ENCODE measurements at places on chromosomes 2 and 18.

- DNase-seq, result no peak
Observed at GRCh38 chr2:224111576-224111975, 72.5 kb upstream of the SERPINE2 start.

- DNase-seq, result no peak
Observed at GRCh38 chr18:35174745-35175144, 66.1 kb upstream of the ZNF397 start.

DNA sequence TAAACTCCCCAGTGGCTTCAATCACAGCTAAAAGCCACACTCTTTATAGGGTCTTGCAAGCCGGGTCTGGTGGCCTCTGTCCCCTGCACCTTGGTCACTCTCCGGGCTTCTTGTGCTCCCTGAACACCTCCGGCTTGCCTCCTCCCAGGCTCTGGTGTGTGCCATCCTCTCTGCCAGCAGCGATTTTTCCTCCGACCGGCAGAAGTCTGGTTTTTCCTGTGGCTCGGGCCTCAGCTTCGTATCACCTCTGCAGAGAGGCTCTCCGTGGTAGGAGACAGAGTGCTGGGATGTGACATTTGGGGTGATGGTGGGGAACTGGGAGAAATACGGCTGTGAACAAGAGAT is 58.8 kb upstream of the HPCAL1 start:
- DNase-seq, result no peak

DNA sequence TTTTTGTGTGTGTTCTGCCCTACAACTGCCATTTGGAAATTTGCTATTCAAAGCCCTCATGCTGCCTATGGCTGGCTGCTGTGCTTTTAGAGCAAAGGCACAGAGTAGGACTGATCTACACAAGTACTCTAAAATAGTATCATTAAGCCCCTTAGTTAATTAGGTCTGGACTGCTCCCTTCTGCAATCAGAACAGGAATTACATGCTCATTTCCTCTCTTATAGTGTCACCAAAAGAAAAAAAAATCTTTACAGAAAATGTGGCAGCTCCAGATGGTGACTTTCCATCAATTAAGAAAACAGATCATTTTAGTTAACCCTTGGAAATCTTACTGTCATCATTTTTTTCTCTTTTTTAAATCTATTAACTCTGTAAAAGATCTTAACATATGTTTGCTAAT is 337.5 kb downstream of the RIT2 start:
- no peak for DNase-seq

GRCh38 chr2:157245144-157245840 is 12.2 kb upstream of the GALNT5 start:
- DNase-seq, result no peak

GRCh38 chr2:11564816-11565567 is 31.1 kb downstream of the GREB1 start:
- DNase-seq, result no peak

- no peak for DNase-seq
Observed at GRCh38 chr18:42157878-42158277, 202.8 kb downstream of the PIK3C3 start.

DNA sequence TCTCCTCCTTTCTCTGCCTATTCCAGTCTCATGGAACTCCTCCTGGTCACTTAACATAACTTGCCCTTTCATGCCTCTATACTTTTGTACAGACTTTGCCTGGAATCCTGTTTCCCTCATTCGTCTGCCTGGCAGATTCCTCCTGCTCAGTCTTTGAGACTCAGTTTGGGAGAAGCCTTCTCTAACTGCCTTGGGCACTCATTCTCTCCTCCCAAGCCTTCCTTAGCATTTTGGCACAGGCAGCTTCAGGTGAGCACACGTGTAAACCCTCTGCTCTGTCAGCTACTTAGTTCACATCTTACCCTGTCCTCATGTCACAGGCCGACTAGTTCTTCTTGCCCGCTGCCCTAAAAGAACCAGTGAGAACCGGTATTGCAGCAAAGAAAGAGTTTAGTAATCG is 6.0 kb upstream of the FAM98A start:
- no peak for DNase-seq

- no peak for DNase-seq
Observed at GRCh38 chr2:13662055-13662454, 945.3 kb downstream of the TRIB2 start.

DNA sequence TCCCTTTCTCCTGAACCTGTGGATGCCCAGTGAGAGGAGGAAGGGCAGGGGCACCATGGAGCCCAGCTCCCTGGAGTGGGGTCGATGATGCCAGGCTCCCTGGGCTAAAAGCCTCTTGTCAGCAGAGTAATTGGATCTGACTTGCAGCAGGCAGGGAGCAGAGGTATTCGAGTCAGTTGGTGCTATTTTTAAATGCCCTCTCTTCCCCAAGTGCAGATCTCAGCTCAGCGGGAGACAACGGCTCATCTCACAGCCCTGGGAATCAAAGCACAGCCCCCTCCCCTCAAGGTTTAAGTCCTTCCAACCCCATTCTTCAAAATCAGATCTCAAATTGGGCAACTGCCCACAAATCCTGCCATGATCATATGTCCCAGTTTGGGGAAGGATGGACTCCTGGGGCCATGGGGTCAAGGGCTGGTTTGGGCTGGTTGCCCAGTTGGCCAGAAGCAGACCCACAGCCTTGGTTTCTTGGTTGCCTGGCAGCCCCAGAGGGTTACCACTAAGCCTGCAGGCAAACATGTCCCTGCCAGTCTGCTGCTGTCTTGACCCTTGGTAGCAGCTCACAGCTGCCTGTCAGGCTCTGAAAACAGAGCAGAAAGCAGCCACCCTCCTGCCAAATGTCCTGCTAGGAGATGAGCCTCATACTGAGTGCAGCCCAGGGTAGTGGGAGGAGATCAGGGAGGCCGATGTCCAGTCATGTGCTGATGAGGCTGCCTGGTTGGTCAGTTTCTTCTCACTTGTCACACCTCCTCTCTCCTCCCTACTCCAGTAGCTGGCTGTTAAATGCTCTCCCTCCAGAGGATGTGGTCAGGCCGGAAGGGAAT is 244.9 kb downstream of the LOXHD1 start:
- no peak for DNase-seq

DNA sequence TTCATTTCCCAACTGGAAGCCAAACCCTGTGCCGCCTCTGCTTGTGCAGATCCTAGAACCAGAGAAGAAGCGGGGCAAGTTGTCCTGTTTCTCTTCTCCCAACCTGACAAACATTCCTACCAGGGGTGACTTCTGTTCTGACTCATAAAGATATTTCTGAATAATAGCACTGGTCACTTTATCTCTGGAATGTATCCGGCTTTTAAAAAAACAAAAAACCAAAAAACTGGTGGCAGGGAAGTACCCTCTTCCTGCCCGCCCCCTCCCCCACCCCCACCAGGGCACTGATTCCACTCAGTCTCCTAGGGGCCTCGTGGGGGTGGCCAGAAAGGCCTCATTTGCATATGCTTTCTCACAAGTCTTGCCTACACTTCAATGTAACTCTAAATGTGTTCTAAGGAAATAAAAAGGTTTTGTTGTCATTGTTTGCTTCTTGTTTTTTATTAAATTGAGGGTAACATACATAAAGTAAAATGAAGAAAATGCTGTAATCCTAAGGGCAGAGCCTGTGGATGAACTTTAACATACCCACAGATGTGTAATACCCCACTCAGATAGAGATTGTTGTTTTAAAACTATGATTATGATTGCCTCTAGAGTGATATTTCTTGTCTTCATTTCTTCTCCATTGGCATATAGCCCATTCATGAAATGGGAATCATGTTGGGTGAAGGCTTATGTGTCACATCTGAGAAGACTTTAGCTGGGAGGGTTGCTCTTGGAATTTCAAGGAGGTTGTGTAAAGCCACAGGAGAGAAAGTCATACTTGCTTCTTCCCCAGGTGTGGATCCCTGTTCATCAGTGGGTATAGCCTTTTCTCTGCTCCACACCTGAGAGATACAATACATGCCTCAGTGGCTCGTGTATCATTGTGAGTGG is 5.3 kb upstream of the FOSL2 start:
- no peak for DNase-seq

DNA sequence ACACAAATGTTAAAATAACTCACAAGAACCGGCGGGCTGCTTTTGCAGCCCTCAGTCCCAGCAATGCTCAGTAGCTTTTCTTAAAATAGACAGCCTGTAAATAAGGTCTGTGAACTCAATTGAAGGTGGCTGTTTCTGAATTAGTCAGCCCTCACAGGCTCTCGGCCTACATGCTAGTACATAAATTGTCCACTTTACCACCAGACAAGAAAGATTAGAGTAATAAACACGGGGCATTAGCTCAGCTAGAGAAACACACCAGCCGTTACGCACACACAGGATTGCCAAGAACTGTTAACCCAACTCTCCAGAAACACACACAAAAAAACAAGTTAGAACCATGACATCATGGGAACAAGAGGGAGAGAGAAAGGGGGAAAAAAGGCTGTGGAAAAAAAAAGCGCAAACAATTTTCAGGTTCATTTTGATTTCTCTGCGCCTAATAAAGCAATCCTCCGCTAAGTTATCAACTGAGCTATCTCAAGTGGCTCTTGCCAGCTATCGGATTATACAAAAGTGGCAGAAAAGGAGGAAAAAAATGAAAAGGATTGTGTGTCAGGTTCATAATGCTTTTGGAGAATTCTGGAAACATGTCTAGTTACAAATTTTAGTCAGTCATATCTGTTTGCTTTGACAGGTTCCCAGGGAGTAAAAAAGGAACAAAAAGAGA is 89.1 kb downstream of the ZEB2 start:
- no peak for DNase-seq

DNA sequence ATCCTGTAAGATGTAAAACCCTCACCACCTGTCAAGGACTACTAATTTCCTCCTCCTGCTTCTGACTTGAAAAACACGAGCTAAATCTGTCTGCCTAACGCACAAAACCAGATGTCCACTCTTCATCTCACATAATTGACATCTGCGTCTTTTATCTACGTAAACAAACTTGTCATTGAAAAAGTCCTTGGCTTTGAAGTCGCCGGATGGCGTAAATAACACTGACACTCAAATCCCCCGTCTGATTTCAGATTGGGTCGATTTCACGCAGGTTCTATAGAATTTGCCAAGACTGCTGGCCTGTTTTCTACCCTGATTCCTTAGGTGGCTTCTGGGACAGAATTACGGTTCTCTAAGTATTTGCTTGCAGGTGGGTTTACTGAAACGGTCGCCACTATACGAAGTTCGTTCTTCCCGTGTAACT is 539 bp upstream of the MOB4 start:
- no peak for DNase-seq

GRCh38 chr2:192194265-192194865 is 368 bp downstream of the TMEFF2 start:
- DNase-seq, result no peak

- DNase-seq, result no peak
Observed at GRCh38 chr2:17878281-17879136, at the start of gene KCNS3. Gene KCNS3, plus strand, starts transcription at chr2:17878667. Its CDS starts 52,342 bp downstream, at chr2:17931009.

DNA sequence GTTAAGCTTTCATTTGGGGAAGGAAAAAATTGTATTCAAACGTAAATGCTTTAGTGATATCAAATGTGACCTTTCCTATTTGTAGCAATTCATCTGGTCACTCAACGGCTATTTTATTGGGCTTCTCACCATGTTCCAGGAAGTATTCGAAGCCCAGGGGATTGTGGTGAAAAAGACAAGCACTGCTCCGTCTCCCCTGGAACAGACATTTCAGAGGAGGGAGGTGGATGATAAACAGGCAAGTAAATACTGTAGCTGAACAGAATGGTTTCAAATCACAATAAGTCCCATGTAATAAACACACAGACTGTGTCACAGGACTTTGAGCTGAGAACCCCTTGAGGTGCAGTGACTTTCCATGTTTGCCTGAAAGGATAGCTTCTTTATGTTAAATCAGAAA is 464.7 kb upstream of the HNRNPA3 start:
- no peak for DNase-seq

DNA sequence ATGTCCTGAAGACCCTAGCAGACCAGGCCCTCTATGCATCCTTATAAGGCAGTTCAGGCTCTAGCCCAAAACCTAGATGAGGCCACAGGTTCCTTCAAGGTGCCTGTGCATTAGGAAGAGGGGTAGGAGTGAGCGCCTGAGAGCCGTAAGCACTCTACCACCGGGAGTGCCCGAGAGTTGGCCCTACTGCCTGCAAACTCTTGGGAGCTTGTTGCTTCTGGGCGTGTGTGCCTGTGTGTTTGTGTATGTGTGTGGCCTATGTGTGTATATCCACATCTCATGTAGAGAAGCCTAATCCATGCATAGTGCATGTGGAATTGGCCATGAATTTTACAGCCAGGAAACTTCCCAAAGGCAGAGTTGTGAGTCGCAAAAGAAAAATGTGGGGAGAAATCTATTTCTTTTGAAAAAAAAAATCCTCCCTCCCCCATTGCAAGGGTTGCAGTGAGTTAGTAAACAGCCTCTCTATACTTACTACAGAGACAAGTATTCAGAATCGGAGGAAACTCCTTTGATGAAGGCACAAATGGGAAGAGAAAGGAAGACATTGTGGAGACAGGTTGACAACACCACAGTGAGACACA is 96.8 kb downstream of the ADD2 start:
- no peak for DNase-seq

- DNase-seq, result no peak
Observed at GRCh38 chr2:68318914-68319397, 793 bp downstream of the CNRIP1 start.

GRCh38 chr2:86543793-86544192 is 19.4 kb downstream of the CHMP3 start:
- no peak for DNase-seq

GRCh38 chr2:113169586-113169985 is 4.2 kb upstream of the PSD4 start:
- no peak for DNase-seq

Measured in 8988T (cell line).